ENCODE measurements at places on chromosomes 6 and 20.

DNA sequence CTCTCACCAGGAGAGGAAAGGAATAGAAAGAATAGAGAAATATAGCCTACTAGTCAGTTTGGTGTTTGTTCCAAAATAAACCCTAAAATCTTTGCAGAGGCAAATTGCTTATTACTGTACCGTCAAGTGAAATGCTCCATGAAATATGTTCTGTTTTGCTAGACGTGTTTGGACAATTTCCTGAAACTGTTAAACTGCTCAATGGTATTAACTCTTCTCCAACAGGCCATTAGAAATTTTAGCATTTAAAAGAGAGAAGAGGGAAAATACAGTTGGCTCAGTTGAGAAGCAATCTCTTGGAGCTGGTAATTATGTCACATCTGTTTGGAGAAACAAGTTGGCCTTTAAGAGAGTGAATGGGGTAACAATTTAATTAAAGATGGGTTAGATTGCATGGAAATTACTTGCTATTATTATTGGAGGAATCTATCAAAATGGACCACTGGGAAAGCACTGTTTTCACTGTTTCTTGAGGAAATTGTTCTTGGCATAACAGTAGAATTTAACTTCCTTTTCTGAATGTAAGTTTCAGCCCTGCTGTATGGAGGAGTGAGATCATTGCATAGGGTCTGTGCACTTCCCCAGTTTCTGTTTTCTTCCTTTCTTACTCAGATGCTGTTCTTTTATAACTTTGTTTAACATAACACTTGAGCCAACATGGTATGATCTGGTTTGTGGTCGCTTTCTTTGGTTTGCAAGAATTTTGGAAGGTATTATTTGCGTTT is 373.6 kb downstream of the PLCB1 start:
- DNase-seq = peak; percentile 64

GRCh38 chr20:1062334-1063010 is 55.9 kb upstream of the PSMF1 start:
- DNase-seq = no peak

DNA sequence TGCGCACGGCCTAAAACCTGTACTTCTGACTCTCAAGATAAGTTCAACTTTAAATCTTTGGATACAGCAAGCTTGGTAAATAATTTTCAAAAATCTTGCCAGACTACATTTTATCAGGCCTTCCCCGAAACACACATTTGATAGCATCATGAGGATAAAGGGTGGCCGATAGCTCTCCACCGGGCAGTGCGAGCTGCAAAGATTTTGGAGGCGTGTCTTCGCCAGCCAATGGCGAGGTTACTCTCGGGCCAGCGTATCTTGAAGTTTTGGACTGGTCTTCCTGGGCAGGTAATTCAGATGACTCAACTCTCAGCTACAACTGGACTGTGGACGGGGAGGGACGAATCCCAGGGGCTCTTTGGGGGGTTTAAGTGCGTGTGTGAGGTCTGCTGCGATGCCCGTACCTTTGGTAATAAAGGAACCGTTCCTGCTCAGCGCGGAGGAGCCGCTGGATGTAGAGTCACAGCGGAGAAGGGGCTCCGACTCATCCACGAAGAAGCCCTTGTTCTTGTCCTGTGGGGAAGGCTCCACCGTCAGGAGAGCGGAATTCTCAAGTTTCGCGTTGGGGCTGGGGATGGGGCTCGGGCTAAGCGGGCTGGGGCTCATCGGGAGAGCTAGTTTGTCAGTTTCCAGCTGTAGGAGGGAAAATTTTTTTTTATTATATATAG is 75.3 kb downstream of the TNFRSF21 start:
- DNase-seq = no peak

- DNase-seq = no peak
Observed at GRCh38 chr20:20289331-20289730, 78.6 kb upstream of the INSM1 start.

DNA sequence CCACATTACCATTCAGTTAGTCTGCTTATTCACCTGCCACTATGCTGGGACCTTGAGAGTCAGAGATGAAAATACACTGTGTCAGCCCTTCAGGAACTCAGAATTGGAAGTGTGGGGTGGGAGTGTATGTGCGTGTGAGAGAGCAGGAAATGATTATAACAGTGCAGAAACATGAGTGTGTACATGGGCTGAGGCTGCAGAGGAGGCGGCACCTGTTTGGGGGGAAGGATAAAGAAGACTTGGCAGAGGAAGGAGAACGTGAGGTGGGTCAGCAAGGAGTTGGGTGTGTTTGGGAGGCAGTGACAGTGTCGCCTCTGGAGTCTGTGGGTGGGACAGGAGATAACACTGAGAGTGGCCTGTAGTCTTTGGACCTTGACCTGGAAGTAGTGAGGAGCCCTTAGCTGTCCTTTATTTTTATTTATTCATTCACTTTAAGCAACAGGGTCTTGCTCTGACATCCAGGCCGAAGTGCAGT is 3.1 kb downstream of the CHMP4B start:
- DNase-seq = no peak

- no peak for DNase-seq
Observed at GRCh38 chr6:29720863-29721262, 2.4 kb upstream of the HLA-F start.

DNA sequence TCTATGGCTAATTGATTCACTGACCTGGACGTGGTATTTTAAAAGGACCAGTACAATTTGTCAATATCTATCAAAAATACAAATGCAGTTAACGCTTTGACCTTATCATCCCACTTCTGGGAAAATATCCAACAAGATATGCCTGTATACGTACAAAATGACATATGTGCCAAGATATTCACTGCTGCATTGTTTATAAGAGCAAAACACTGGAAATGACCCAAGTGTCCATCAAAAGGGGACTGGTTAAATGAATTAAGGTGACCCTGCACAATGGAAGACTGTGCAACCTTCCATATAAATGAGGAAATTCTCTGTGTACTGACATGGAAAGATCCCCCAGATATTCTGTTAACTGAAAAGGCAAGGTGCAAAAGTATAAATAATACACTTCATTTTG is 13.9 kb downstream of the TRAM2 start:
- no peak for DNase-seq

- DNase-seq = no peak
Observed at GRCh38 chr6:46407246-46407645, 84.0 kb downstream of the RCAN2 start.

DNA sequence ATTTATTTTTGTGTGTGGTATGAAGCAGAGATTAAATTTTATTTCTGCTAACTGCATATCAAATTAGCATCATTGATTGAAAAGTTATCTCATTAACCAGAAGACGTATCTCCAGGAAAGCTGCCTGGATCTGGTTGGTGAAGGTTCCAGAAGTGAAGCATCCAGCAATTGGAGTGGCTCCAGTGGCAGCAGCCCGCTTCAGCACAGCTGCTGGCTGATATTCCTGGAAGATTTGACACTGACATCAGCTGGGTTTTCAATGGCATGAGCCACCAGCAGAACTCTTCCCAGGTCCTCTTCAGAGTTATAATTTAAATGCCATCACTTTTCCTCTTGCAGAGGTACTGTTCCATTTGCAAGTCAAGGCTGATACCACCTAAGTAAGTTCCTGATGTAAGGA is 363.5 kb downstream of the BCKDHB start:
- no peak for DNase-seq
